ENCODE measurements at places on chromosomes 13 and 19. TPM values are rescaled to one million over a fixed set of nuclear protein-coding genes. Genes with fewer than 3 reads are reported as not detected.

DNA sequence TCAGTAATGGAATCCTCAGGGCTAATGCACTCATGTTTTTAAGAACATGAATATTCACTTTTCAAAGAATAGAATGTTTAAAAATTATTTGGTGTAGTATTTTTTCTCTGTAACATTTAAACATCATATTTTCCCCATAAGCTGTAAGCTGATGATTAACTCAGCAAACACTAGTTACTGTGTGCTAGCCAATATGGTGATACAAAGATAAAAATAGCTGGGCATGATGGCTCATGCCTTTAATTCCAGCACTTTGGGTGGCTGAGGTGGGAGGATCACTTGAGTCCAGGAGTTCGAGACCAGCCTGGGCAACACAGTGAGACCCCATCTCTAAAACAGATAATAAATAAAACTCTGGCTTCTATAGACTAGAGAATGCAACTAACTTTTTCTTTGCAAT, 13.2 kb downstream of the RNF17 start:
- no peak for DNase-seq

DNA sequence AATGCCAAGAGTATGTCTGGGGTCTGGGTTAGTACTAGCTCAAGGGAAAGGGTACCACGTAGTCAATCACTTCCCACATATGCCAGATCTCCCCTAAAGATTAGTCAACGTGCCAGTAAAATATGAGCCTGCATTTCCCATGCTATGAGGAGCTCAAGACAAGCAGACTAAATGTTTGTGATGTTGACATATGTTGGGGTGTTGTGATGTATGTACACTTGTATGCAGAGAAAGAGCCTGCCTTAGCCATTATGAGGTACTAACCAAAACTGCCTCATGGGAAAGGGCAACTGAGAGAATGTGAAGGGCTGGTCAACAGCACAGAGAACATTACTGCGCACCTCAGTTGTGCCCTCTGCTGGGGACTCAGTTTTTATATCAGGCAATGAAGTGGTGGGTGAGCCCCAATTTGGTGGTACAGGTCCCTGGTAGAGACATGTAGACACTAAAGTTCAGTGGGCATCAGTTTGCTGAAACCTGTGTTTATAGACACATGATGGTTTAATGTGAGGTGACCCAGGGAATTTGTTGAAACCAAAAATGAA, 287.0 kb downstream of the DCT start:
- no peak for DNase-seq

DNA sequence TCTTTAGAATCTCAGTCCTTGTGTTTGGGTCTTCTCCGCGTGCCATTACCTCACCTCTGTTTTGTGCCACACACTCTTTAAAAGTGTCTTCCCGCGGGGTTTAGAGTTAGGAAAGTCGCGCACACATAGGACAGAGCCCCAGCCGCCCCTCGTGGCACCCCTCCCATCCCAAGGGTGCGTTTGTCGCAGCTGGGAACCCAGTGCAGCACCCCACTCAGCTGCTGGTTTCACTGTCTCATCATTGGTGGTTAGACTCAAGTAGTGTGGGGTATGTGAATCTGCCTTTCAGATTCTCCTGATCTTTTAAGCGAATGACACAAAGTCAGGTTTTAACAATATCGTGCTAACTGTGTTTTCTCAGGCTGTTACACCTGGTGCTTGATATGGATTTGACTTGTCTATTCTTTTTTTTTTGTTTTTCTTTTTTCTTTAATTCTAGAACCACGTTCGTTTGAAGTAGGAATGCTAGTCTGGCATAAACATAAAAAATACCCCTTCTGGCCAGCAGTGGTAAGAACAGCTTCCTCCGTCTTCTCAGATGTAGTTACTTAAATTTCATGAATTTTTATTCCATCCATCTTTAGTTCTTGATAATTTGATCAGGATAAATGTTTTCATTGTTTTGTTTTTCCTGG, 19.5 kb upstream of the NDUFS7 start:
- DNase-seq: no peak

DNA sequence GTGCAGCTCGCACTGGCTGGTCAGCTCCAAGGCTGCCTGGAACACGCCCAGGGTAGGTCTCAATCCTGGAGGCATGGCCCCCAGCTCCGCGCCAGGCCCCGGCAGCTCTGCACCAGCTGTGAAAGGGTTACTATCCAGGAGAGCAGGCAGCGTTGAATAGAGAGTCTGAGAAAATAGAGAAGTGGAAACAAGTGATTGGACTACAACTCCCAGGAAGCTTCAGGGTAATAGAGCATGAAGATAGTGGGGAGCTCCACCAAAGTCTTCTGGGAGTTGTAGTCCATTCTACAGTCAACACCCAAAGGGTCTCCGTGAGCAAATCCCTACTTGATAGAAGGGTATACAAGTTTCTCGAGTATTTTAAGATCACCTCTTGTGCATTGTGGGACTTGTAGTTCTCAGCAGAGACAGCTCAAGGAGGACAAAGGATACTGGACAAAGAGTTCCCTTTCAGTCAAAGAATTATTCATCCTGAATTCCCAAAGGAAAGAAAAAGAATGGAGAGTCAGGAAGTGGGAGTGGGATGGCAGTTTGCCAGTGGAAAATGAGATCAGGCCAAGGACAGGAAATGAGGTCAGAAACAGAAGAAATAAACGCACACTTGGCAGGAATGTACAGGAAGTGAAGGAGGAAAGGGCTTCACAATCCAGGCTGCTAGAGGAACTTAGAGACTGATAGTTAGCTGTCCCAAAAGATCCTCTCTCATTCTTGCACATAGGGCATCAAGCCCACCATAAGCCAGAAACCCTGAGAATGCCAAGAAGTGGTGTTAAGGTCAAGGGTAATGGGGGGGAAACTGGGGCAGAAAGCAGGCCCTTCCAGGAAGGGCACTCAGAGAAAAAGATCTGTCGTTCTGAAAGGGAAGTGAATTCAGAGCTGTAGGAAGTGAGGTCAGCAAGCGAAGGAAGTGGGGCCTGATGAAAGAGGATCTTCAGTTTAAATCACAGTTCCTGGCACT, 5.5 kb upstream of the MAMSTR start:
- peak; percentile 85 for DNase-seq

- DNase-seq: no peak
These were observed 27.7 kb upstream of the DCUN1D2 start for GRCh38 chr13:113518076-113518803.

GRCh38 chr13:22082437-22083100, 411.7 kb downstream of the FGF9 start:
- no peak for DNase-seq

DNA sequence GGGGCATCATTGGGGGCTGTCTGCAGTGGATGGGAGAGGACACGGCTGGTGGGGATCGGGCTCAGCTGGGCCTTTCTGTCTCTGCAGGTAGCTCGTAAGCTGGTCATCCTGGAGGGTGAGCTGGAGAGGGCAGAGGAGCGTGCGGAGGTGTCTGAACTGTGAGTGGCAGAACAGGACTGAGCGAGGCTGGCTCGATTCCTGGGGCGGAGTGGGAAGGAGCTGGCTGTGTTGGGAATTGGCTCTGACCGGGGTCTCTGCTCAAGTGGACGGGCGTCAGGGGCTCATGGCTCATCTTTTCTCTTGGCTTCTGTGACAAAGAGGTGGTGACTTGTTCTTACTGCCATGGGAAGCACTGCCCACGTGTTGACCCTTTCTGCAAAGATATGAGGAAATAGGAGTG, 11.6 kb downstream of the TPM4 start:
- no peak for DNase-seq

DNA sequence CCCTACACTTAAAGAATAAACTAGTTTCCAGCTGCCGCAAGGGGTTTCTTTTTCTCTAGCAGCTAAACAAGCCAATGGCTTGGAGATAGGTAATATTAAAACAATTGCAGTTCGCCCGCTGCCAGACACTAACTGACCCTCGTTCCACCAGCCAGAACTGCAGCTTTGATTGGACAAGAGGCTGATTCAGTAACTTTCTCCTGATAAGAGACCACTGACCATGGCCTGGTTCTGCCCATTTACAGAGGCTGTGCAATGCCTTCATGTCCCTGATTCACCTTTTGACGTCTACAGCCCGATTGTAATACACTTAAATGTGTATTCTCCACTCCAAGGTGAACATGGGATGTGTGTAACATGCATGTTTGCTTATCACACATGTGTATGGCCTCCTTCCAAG, 12.8 kb upstream of the C19orf12 start:
- DNase-seq: no peak

DNA sequence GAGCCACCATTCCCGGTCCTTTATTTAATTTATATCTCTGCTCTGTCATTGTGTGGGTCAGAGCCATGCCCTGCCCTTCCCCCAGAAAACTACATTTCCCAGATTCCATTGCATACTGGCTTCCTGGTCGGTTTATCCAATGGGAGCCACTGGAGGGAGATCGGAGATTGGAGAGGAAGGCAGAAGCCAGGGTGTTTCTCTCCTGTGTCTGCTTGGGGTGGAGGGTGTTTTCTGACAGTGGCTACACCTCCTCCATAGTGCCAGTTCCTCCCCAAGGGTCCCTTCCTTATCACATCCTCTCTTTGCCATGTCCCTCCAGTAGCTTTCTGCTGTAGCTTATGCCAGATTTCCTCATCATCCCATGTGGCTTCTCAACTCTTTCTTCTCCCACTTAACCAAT, 19.0 kb downstream of the OLFM2 start:
- no peak for DNase-seq

GRCh38 chr13:43573361-43573740, 213.4 kb downstream of the ENOX1 start:
- DNase-seq: no peak

- no peak for DNase-seq
These were observed 98.4 kb downstream of the STK24 start for GRCh38 chr13:98478189-98479129.

PCDH8 gene
- polyA plus RNA-seq: 0.14 TPM

GNA15 gene
- 0.85 TPM for polyA plus RNA-seq

PGLYRP1 gene
- polyA plus RNA-seq: not detected
